ENCODE measurements at places on chromosomes 3 and 15.
A peak's percentile ranks its signal among the peaks of the same experiment; 100 is the strongest.

DNA sequence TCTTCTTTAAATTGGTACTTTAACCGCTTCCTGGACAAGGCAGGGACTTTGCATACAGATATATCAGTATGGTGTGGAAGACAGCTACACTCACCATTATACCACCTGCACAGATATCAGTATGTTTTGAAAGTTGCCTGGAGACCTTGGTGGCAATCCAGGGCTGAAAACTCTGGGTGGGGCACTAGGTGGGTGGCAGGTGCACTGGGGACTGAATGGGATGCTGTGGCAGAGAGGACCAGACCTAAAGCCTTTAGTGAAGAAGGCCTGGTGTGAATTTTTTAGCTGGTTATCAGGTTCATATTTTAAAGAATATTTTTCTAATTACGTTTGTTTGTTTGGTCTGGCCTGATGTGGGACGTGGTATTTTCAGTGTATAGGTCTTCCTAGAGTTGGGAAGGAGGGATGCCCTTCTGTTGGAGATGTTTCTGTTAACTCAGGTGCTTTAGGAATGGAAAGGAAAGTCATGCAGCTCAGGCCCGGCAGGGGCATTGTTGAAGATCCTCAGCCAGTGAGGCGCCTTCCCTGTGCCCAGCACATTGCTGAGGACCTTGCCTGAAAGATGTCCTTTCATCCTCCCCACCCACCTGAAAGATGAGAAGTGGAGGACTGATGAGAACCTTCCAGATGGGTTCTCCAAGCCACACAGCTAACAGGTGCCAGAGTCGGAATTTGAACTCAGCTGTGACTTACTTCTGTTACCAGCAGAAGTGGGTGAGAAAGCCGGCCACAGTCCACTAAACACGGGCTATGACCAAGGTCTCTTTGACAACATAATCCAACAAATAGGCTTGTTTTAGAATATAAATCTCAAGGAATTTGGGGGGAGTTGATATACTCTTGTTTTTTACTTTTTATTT is 77.3 kb downstream of the APBA2 start:
- DNase-seq = no peak

- DNase-seq = no peak
These were observed 1.4 kb upstream of the TMEM87A start for GRCh38 chr15:42274702-42274989.

GRCh38 chr3:25128735-25129134 is 299.3 kb upstream of the RARB start:
- no peak for DNase-seq

- peak; percentile 36 for DNase-seq
These were observed 4.1 kb upstream of the GCSAM start for GRCh38 chr3:112136959-112137693.

DNA sequence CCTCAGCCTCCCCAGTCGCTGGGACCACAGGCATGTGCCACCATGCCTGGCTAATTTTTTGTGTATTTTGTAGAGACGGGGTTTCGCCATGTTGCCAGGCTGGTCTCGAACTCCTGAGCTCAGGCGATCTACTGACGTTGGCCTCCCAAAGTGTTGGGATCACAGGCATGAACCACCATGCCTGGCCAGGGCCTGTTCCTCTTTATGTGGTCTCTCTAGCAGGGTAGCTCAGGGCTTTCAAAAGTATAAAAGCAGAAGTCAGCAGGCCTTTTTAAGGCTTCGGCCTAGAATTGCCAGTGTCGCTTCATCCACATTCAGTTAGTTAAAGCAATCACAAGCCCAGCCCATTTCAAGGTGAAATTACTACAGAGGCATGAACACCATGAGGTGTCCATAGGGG is 7.6 kb downstream of the VHL start:
- DNase-seq = no peak

- DNase-seq = no peak
These were observed 12.5 kb upstream of the SKIL start for GRCh38 chr3:170344971-170345370.

- no peak for DNase-seq
These were observed 100.0 kb upstream of the LINGO1 start for GRCh38 chr15:77732514-77733335.

DNA sequence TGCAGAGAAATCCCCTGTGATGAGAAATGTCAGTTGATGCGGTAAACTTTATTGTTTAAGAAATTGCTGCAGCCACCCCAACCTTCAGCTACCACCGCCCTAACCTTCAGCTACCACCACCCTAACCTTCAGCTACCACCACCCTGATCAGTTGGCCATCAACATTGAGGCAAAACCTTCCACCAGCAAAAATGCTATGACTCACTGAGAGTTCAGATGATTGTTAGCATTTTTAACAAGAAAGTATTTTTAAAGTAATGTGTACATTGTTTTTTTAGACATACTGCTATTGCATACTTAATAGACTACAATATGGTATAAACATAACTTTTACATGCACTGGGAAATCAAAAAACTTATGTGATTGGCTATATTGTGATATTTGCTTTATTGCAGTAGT is 30.0 kb downstream of the U2SURP start:
- peak; percentile 1 for DNase-seq

GRCh38 chr3:79217096-79217495 is 550.7 kb downstream of the ROBO1 start:
- DNase-seq = no peak

GRCh38 chr3:138781012-138781470 is 53.7 kb downstream of the PIK3CB start:
- no peak for DNase-seq

DNA sequence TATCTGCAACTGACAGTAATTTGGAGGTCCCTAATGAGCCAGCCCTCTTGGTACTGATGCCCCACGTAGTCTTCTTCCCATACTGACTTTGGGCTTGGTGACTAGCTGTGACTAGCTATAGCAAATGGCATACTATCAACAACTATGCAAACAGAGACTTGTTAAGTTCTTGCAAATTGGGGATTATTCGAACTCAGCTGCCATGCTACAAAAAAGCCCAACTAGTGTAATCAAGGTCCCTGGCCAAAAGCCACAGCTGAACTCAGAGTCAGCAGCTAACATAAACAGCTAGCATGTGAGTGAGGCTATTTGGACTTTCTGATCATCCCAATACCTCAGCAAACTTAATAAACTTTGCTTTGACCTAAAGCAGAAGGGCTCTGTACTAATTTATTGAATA is 121.2 kb upstream of the PLXND1 start:
- DNase-seq = no peak

DNA sequence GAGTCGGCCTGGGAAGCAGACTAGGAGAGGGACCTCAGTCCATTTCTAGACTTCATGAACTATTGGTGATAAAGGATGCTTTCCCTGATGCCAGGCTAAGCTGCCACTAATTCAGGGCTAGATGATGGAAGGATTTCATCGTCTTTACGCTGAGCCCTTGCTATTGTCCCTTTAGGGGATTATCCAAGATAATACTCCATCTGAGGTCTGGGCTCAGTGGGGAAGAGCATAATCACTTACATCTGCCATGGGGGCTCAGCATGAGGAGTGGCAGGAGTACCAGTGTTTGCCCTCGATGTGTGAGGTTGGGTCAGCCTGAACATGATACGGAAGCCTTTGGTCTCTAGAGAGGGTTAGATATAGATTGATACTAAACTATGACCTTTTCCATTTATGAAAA is 47.3 kb downstream of the PTPRG start:
- DNase-seq = no peak

GRCh38 chr3:151224268-151224866 is 21.4 kb upstream of the GPR171 start:
- DNase-seq = no peak

- DNase-seq = peak; percentile 97
These were observed at the start of gene EDEM1 for GRCh38 chr3:5187156-5187919. Gene EDEM1 (plus strand): TSS chr3:5187707. CDS start chr3:5187806, 99 bp downstream.

- no peak for DNase-seq
These were observed 16.9 kb upstream of the IGSF10 start for GRCh38 chr3:151477591-151478334.

DNA sequence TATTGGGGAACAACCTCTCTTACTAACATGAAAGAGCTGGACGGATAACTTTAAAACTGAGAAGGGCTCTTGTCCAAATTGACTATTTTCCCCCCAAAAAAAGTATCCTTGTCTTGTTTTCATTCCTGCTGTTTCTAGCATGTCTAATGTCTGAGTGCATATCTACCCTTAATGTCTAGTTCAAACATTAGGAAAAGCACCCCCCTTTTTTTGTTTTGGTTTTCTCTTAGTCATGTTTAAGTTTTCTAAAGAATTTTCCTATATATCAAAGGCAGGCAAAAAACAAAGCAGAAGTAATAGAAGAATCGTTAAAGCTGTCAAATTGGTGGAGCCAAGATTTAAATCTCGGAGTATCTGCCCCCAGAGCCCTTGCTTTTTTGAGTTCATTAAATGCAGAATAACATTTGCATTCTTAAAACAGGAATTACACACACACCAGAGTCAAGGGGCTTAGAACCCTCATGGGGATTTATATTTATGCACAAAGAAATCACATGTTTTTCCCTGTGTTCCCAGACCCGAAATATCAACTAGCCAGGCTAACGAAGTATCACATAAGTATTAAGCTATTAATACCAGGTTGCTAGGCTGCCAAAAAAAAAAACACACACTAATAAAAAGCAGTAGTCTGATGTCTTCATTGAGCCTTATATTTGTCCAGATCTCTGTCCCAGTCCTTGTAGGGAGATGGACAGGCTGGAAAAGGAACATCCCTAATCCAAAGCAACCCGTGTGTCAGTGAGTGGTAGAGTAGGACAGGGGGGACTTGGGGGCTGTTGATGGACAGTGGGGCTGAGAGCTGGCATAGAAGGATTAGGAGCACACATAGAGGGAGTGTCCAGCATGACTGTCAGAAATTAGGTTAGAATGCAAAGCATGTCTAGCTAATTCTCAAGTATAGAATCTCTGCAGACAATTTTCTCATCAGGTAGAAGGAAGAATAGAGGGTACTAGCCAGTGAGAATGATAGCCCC is 103.6 kb upstream of the BFSP2 start:
- peak; percentile 47 for DNase-seq

DNA sequence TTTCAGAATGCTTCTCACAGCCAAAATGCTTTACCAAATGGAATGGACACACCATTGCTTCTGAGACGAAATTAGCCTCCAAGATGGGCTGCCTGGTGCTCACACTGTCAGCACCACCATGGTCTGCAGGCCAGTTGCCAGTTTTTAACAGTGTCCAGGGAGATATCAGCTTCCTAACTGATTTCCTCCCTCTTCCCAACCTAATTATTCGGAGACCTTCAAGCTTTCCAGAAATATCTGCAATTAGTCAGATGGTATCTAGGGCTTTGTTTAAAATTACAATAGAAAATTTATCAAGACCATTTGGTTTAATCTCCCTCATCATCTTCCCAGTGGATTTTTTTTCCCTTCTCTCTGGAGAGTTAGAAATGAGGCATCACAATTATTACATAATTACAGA is 287.5 kb downstream of the ZPLD1 start:
- DNase-seq = no peak

- DNase-seq = peak; percentile 17
These were observed 223.0 kb downstream of the NSUN3 start for GRCh38 chr3:94285872-94286271.

DNA sequence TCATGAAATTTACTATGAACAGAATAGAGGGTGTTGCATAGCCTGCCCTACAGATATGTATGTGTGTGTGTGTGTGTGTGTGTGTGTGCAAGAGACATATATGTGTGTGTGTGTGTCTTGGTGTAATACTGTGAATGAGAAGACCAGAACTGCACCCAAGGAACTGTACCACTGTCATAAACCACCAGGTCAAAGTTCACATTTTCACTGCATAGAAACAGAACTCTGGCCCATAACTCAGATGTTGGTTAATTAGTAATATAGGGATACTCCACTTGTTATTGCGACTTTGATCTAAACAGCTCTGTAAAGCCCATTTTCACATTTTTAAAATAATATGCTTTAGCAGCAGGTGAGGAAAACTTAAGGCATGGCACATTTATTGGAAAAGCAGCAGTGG is 111.8 kb downstream of the IGF2BP2 start:
- no peak for DNase-seq

GRCh38 chr15:98413933-98414546 is 234.3 kb upstream of the IGF1R start:
- DNase-seq = no peak

- DNase-seq = peak; percentile 68
These were observed 995 bp upstream of the LRRK1 start for GRCh38 chr15:100918034-100918689.

DNA sequence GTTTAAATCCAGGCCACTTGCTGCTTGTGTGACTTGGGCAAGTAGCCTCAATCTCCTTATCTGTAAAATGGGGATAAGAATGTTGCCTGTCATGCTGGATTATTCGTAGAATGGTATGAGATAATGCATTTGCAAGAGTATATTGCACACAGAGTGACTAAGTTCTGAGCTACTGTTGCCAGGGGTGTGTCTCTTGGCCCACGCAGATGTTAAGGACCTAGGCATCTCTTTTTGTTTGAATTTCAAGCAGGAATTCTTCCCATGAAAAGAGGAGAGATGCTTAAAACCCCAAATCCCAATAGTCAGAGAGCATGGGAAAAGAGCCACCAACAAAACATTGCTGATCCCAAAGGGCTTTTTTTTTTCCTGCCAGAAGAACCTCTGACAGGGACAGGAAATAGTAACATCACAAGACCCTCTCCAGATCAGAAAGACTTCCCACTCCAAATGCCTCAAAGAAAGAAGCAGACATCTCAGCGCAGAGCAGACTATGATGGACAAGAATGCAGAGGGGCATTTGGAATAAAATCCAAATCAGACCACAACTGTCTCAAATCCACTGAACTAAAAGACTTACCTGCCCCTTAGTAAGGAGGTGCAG is 90.5 kb downstream of the MRPL46 start:
- DNase-seq = peak; percentile 47
